Activated CD8-positive, alpha-beta memory T cell treated with anti-CD3 and anti-CD28 coated beads for 1 hour (primary cell): ENCODE measurements at places on chromosomes 16 and 17.

- DNase-seq, result no peak
Observed at GRCh38 chr16:23114131-23114904, 34.9 kb downstream of the USP31 start.

GRCh38 chr16:64051824-64052223, 1070.0 kb downstream of the CDH11 start:
- no peak for DNase-seq

GRCh38 chr17:48549914-48550501, 5.1 kb upstream of the HOXB2 start:
- DNase-seq, result no peak

DNA sequence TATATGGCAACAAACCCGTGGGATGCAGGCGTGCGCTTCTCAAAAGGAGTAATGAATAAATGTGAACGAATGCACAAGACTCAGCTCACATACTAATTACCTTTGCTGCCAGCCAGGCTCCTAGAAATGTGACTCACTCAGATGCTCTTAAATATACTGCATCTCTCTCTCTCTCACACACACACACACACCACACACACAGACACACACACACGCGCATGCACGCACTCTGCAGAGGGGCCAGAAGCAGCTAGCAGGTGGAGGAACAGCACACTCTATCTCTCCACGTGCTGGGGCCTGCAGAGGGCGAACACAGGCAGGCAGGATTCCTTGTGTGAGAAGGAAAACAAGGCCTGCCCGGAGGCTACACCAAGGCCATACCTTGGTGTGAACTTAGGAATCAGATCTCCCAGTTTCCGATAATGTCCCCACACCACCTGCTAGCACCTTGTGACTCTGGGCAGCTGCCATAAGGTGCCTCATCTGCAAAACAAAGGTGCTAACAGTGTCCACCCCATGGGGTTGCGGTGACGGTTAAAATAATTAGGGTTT, 5.3 kb downstream of the GPRC5B start:
- no peak for DNase-seq

- DNase-seq, result no peak
Observed at GRCh38 chr16:88891083-88891482, 24.6 kb upstream of the PABPN1L start.

DNA sequence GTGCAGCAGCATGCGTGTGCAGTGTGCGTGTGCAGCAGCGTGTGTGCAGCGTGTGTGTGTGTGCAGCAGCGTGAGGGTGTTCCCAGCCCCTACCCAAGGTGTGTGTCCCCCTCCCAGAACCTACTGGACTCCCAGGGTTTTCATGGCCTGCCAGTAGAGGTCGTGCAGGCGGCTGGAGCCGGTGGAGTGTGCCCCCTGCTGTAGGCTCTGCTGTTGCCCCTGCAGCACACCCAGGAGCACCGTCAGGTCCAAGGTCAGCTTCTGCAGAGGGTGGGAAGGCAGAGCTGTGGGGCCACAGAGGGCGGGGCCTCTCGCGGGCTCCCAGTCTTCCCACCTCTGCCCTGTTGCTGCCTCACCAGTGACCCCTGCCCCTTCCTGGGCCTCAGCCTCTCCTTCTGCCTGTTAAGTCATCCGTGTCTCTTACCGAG, 14.9 kb downstream of the MYBBP1A start:
- DNase-seq, result no peak

GRCh38 chr17:12631076-12631475, 34.6 kb upstream of the MYOCD start:
- DNase-seq, result no peak

GRCh38 chr17:38476549-38476948, 48.3 kb downstream of the ARHGAP23 start:
- no peak for DNase-seq

- DNase-seq, result no peak
Observed at GRCh38 chr16:2328428-2328827, 12.1 kb downstream of the ABCA3 start.

GRCh38 chr16:49932434-49932833, 76.5 kb upstream of the ZNF423 start:
- no peak for DNase-seq

- DNase-seq, result no peak
Observed at GRCh38 chr16:24652209-24652712, 77.2 kb upstream of the TNRC6A start.

DNA sequence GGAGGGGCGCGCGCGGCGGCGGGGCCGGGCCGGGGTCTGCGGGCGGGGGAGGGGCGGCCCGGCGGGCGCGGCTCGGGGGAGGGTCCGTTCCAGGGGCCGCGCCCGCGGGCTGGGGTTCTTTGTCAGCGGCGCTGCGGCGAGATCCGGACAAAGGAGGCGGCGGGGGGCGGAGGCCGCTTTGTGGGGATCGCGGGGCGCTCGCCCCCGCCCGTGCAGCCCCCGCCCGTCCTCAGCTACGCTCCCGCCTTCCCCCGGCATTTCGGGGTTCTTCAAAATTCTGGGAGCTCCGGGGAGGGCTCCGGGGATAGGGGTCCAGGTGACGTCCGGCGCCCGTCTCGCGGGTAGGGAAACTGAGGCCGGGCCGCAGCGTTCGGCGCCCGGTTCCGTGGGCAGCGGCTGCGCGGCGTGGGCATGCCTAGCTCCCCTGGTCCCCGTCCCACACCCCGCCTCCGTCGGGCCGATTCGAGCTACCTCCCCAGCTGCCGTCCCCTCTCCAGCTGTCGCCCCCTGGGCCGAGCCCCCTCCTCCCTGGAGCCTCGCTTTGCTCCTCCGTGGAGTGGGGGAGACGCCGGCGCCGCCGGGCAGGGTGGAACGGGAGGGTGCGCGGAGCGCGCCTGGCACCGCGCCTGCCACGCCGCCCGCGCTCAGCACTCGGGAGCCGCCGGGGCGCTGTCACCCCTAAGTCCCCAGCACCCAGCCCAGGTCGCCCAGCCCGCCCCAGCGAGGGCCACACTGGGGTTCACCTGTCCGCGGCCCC, 546 bp downstream of the SNN start:
- DNase-seq, result no peak

GRCh38 chr17:82678265-82678891, 20.1 kb downstream of the RAB40B start:
- DNase-seq, result no peak

- no peak for DNase-seq
Observed at GRCh38 chr16:87657621-87658192, 55.4 kb downstream of the JPH3 start.

GRCh38 chr17:82551779-82552457, 32.4 kb downstream of the FOXK2 start:
- peak; percentile 36 for DNase-seq

DNA sequence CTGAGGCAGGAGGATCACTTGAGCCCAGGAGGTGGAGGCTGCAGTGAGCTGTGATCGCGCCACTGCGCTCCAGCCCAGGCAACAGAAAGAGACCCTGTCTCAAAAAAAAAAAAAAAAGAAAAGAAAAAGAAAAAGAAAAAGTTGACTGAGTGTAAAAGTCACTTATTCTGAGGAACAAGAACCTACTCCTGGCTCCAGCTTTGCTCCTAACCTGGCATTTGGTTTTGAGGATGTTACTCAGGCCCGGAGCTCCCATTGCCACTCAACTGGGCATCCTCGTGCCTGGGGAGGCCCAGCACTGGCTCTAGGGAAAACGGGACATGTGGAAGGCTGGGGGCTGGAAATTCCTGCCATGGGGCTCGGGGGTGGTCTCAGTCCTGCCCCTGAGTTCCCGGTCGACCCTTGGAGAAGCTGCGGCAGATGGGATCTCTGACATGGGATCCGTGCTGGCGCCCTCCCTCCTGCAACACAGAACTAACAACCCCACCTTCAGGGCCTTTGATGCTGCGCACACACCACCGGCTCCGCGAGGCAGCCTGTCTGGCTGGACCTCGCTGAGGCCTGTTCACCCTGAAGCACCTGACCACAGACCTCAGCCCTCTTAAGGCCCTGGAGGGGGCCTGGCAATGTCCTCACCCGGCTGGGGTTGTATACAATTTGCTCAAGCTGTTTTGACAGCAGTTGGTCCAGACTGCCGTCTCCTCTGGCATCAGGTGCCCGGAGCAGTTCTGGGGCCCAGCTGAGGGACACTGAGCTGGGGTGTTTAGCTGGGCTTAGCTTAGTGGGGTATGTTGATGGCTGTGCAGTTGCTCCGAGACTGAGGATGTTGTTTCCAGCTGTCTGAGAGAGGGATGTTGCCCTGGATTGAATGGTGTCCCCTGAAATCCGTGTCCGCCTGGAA, 12.3 kb downstream of the CD7 start:
- no peak for DNase-seq

DNA sequence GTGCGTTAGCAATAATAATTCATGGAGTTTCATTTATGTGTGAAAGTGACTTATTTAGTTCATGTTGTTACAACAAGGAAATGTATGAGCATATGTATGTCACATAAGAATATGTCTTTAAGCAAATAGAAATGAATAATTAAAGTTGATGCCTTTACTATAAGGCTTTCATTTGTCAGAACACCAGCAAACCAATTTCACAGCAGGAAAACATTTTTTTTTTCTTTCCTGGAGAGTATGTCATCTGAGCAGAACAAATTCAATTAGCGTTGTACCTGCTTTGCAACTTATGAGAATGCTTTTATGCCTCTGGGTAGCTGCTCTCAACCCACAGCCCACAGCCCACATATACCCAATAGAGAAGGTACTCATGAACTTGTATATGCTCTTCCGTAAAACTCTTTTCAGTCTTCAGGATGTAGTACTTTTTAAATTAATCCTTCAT, 26.3 kb upstream of the APOH start:
- DNase-seq, result no peak

GRCh38 chr17:71975331-71975801, 145.5 kb upstream of the SOX9 start:
- DNase-seq, result no peak

- DNase-seq, result no peak
Observed at GRCh38 chr17:50550661-50551432, 3.9 kb downstream of the SPATA20 start.

- DNase-seq, result no peak
Observed at GRCh38 chr16:85098565-85098964, 13.7 kb downstream of the CIBAR2 start.

DNA sequence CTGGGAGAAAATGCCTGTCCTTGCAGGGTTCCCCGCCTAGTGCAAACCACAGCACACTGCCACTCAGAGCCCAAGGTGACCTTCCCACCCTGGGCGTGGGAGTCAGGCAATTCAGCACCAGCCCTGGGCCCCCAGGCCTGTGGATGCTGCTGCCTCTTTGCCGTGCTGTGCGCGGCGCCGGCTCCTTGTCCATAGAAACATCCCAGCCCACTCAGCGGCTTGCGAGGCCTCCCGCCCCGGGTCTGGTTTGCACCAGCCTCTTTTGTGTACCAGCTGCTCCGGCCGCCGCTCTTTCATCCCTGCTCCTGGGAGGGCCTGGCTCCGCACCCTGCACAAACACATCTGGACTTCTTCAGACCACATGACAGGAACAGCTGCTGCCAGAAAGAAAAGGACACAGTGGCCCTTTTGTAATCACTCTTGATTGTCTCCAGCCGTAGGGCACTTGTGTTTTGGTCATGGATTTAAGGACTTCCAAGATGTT, 75.4 kb upstream of the SDK2 start:
- DNase-seq, result no peak

DNA sequence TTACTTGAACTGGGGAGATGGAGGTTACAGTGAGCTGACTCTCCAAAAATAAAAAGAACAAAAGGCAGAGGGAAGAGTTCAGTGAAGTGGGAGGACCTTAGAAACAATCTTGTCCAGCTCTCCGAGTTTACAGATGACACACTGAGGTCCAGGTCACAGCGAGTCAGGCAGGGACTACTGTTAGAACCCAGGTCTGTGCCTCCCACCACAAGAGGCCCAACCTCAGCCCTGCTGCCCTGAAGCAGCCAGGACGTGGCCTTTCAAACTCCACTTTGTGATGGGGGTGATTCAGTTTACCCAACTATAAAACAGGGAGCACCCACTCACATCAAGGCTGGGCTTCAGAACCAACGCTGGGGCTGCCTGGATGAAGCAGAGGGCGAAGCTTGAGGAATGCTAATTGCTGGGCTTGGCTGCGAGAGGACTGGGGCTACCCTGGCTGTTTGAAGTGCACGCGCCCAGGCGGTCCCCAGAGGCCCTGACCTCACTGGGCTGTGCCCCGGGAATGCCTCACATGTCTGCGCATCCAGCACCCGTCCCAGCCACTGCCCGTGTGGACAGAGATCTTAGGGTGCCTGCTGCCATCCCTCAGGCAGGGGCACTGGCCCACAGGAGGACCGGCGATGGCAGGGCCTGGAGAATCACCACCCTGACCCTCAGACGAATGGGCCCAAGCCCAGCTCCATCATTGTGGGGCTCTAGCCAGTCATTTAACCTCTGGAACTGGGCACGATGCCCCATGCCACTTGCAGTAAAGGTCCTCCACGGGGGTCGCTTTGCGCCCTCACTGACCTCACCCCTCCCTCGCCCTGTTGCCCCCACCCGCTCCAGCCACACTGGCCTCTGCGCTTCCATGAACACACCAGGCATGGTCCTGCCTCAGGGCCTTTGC, 11.4 kb downstream of the SLC5A10 start:
- DNase-seq, result no peak

- no peak for DNase-seq
Observed at GRCh38 chr16:10497132-10498101, 83.0 kb downstream of the EMP2 start.

DNA sequence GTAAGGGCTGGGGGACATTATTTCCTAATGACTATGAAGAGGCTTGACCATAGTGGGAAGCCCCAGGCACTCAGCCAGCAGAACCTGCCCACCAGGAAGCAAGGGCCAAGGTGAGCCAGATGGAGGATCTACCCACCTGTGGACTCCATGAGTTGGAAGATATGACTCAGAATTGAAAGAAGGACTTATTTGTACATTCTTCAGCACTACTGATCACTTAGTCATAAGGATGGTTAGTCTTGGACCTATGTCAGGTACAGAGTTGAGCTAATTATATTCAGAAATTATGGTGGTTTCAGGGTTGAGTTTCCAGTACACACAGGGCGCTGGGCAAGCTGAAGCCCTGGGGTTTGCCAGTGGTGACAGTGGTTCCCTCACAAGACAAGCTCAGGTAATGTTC, 24.0 kb upstream of the GRIN2A start:
- DNase-seq, result no peak

DNA sequence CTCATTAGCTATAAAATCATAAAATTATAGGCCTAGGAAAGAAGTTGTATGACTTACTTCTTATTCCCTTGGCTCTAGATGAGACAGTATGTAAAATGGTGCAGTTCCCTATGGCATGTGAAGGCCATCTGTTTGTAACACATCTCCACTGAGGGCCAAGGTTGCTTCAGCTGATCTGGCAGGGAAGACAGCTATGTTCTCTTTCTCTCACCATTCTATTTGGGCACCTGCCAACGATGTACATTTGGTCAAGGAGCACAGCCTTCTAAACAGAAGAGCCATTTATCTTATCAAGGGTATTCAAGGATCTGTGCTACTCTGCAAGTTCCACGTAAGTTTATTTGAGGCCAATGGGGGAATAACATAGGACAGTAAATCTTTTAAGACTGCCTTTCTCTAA, 129.8 kb upstream of the TOM1L1 start:
- no peak for DNase-seq

DNA sequence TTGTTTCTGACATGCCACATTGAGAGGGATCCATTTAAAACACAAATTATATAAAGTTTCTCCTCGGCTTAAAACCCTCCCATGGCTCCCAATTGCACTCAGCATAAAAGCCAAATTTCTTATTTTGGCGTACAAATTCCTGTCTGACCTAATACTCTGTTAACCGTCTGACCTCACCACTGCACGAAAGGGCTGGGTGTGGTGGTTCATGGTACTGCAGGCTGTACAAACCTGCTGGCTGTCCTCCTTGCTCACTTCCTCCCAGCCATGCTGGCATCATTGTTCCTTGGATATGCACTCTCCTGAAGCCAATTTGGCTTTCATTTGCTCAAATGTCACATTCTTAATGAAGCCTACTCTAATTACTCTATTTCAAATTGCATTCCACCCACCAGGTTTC, 301.6 kb upstream of the C16orf82 start:
- DNase-seq, result no peak

- DNase-seq, result peak; percentile 33
Observed at GRCh38 chr17:30336369-30337171, 2.7 kb upstream of the TMIGD1 start.
